Ammon's horn (tissue), 1 donor: ENCODE measurements at places on chromosomes 1 and 21.

GRCh38 chr1:236717811-236718210 is 31.5 kb downstream of the ACTN2 start:
- no peak for DNase-seq

GRCh38 chr1:14350197-14350596 is 248.3 kb upstream of the KAZN start:
- DNase-seq, result no peak

DNA sequence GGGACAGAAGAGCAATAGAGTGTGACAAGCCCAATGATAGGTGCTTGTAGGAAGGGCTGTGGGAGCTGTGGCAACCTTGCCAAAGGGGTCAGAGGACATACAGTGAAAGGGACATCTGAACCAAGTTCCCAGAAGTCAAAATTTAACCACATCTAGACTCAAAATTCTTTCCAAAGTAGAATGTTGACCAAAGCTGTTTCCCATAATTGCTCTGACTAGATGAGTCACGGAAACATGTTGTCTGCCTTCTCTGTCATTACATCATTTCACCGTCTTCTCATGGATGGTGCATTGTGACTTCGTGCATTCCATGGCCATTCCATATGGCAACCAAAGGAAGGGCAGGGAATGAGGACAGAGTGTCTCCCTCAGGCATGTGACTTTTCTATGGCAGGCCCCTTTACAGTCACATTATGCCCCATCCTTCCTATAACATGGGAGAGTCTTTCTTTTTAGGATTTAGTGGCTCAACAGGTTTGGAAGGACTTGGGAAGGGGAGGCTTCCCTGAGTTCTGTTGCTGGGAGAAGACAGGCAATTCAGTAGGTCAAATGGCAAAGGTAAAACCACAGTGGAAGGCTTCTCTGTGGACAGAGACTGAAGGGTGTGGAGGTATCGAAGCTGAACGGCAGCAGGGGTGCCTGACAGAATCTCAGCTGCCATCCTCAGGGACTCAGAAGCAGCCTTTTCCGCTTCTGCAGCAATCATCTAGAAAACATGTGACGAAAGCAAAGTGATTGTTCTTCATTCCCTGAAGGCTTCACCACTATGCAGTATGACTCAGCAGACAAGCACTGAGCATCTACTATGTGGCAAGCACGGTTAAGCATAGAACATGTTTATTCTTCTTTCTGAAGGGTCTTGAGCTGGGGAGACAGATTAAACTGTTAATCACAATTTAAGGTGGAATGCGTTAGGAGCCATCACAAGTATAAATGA is 24.7 kb downstream of the NPHS2 start:
- no peak for DNase-seq

- no peak for DNase-seq
These were observed 25.8 kb downstream of the PRDM2 start for GRCh38 chr1:13725714-13726175.

DNA sequence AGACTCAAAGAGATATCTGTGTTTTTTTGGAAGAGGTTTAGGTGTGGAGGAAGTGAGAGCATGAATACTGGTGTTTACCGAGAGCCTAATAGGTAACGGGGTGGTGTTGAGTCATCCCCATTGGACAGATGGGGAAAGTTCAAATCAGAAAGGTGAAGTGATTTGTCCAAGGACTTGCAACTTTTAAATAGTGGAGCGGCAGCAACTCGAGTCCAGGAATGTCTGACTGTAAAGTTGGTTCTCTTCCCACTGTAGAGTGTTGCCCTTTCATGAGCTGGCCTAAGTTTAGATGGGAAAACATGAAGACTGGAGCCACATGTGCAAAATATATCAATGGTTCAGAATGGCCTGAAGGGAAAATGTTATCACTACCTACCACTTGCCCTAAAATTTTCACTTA is 125.7 kb downstream of the LYPLAL1 start:
- no peak for DNase-seq

- no peak for DNase-seq
These were observed 9.8 kb downstream of the OR2W3 start for GRCh38 chr1:247905181-247905580.

DNA sequence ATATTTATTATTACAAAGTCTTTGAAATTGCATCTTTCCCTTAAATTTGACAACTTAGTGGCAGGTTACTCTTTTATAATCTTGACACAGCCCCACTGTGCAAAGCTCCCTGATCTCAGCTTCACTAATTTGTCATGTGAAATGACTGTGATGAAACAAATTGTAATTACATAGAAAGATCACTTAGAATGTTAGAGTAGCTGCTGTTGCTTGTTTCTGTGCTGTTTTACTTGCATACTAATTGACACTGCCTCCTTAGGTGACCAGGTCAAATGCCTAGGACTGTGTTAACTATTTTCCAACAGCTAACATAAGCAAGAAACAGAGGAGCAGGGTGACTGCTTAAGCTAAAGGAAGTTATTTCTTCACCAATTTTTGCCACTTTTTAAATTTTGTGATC is 211.3 kb downstream of the ZNF326 start:
- DNase-seq, result no peak

DNA sequence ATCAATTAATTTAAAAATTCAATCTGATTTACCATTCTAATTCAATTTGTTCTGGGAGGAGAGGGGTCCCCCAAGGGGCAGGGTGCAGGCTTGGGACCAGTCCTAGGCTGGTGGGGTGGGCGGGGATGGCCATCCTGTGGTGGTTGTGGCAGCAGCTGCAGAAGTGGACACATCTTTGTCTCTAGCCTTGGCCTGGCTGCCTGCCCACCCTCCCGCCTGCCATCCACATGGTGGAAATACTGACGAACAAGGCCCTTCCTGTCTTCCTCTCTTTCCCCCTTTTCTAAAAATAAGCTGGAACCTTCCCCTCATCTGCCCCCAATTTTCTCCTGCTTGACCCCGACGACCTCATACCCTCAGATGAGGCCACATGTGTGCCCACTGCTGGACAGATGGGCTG is 130.9 kb downstream of the FOXD2 start:
- DNase-seq, result peak; percentile 77

DNA sequence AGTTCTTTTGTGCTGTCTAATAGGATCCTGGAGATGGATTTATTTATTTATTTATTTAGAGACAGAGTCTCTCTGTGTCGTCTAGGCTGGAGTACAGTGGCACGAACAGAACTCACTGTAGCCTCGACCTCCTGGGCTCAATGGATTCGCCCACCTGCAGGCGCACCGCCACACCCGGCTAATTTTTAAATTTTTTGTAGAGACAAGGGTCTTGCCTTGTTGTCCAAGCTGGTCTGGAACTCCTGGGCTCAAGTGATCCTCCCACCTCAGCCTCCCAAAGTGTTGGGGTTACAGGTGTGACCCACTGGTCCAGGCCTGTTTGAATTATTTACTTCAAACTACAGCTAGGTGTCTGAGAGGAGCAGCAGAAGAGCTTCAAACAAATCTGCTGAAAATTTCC is 9.6 kb upstream of the SPEN start:
- DNase-seq, result no peak

DNA sequence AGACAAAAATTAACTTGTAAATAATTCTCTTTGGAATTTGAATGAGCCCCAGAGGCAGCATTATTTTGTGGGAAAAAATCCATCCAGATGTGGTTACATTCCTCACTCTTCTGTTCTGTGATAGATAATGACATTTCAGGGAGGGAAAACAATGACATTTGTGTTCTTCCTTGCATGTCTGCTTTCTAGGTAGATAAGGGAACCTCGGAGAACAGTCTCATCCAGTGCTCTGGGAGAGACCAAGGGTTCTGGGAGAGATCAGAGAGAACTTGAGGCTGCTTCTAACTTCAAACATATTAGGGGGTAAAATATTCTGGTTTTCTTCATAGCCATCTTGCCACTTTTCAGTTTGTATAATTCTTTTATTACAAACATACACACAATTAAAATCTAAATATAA is 269.2 kb downstream of the NEGR1 start:
- DNase-seq, result no peak

- no peak for DNase-seq
These were observed 43.3 kb downstream of the SLC37A1 start for GRCh38 chr21:42556960-42557359.

DNA sequence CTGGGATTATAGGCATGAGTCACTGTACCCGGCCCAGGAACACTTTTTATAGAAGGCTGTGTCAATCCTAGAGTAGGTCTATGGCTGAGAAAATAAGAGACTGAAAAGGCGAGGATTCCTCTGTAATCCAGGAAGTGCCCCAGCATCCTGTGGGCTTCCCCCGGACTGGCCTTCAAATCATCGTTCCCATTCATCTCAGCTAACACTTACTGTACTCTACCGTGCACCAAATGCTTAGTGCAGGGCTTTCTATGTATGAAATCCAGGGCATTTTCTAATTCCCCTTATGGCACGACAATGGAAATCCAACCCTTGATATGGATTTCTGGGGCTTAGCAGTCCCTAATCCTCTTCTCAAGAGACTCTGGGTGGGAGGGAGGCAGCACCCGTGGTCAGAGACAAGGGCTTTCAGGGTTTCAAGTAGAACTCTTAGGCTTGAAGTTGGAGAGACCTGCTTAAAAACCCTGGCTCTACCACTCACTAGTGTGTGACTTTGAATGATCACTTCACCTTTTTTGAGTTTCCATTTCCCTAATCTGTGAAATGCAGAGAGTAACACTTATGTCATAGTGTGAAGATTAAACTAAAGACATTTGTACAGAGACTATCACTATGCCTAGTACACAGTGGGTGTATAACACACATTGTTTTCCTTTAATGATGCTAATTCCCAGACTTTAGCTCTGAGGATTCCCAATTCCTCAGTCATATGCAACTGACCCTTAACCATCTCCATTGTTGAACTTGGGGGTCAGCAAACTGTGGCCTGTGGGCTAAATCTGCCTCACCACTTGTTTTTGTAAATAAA is 20.3 kb downstream of the MECR start:
- DNase-seq, result no peak

- peak; percentile 9 for DNase-seq
These were observed 92.0 kb downstream of the CRB1 start for GRCh38 chr1:197360068-197360467.

DNA sequence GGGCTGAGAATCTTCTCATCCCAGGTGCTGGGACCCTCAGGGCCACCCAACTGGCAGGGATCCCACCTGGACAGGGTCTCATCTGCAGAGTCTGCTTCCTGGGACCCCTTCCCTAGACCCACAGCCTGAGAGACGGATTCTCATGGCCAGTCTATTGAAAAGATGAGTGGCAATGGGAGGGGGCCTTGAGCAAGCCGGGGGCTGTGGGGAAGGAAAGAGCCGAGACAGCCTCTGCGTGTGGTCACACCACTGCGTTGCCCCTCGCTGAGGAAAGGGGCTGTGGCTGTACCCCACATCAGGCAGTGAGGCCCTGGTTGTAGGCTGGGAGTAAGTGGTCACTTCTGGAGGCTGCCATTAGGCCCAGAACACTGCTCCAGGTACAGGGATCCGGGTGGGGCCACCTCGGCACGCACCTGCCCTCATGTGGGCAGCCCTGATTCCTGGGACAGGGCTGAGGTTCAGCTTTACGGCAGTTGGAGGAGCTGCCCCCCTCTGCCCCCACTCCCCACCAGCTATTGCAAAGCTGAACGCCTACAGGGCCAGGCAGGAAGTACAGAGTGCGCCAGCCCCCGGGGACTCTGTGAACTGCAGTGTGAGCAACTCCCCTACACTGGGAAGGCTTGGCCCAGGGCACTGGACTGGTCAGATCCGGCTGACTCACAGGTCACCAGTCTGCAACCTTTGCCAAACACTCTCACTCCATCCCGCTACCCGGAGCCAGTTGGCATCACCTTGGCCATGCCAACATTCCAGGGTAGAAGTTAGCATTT is 106.9 kb downstream of the RIPK4 start:
- DNase-seq, result no peak

DNA sequence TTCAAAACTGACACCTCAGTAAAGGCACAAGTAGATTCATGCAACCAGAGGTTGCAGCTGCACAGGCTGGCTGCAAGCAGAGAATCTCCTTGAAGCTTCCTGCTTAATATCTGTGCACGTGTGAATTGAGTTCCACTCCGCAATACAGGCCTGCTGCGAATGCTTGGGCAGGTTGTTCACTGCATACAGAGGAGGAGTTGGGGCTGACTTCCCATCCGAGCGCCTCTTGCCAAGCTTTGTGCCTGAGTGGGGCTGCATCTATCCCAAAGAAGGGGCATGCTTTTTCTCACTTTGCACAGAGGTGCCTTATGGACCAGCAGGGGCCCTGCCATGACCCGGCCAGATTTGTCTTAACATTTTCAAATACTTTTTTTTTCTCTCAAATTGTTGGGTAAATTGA is 17.9 kb upstream of the PADI1 start:
- no peak for DNase-seq

DNA sequence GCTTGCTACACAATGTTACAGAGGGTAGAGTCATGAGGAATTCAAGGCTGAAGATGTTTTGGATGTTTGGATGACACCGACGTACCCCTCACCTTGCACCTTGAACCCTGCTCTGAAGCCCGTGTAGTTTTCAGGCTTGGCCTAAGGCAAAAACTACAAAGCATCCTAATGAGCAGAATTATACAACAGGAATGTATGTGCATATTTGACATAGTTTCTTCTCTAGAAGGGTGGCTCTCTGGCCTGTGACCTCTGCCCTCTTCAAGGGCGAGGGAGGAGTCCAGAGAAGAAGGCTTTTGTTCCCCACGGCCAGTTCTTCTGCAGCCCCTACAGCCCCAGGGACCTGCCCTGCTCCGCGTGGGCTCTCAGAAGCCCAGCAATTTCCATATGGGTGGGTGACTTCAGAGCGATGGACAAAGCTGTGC is 43.3 kb downstream of the L1TD1 start:
- no peak for DNase-seq

GRCh38 chr1:1212780-1213344 is 1.1 kb downstream of the TNFRSF4 start:
- no peak for DNase-seq

- DNase-seq, result no peak
These were observed 3.3 kb downstream of the SSBP3 start for GRCh38 chr1:54402896-54403295.

DNA sequence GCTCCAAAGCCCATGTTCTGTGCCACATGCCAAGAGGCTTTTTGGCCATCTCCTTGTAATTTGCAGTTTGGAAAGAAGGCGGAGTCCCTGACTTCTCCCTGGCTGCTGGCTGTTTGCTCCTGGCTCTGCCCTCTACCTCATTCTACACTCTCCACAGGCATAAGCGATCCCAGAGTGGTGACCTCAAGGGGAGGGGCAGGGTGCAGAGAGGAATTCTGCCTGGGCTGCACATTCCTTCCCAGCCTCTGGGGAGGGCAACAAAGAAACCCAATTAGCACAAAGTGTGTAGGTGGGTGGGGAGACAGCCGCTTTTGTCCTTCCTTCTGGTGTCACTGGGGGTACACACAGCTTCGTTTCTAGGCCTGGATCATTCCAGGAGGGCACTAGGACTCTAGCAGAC is 95.3 kb downstream of the HIVEP3 start:
- DNase-seq, result no peak
